ENCODE measurements at places on chromosomes 12 and 14.

GRCh38 chr12:53589423-53589822 lies 36.8 kb downstream of the ATF7 start:
- DNase-seq = no peak

- DNase-seq = no peak
Measured at GRCh38 chr12:4417455-4417854, 28.2 kb downstream of the FGF6 start.

GRCh38 chr14:99118946-99119345 lies 153.1 kb downstream of the BCL11B start:
- DNase-seq = no peak

GRCh38 chr12:109771746-109772621 lies 58.4 kb downstream of the FAM222A start:
- DNase-seq = no peak

GRCh38 chr12:65392491-65392890 lies 114.0 kb downstream of the MSRB3 start:
- DNase-seq = no peak

GRCh38 chr14:80572666-80573065 lies 361.4 kb upstream of the DIO2 start:
- DNase-seq = no peak

GRCh38 chr14:35072226-35072625 lies 26.2 kb downstream of the FAM177A1 start:
- DNase-seq = no peak

DNA sequence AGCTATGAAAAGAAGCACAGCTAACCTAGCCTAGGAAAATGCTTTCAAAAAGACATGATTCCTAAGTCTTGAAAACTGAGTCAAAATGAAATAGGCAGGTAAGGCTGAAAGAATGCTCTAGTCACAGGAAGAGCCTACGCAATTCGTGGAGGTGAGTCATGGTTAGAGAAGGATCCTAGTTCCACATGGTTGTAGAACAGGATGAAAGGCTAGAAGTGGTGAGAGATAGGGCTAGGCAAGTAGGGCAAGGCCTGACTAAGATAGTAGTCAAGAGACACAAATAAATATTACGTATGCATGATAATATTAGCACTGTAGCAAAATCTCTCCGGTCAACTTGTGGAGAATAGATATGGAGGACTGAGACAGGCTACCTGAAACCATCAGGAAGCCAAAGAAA lies 47.2 kb downstream of the PLCZ1 start:
- DNase-seq = peak; percentile 53

DNA sequence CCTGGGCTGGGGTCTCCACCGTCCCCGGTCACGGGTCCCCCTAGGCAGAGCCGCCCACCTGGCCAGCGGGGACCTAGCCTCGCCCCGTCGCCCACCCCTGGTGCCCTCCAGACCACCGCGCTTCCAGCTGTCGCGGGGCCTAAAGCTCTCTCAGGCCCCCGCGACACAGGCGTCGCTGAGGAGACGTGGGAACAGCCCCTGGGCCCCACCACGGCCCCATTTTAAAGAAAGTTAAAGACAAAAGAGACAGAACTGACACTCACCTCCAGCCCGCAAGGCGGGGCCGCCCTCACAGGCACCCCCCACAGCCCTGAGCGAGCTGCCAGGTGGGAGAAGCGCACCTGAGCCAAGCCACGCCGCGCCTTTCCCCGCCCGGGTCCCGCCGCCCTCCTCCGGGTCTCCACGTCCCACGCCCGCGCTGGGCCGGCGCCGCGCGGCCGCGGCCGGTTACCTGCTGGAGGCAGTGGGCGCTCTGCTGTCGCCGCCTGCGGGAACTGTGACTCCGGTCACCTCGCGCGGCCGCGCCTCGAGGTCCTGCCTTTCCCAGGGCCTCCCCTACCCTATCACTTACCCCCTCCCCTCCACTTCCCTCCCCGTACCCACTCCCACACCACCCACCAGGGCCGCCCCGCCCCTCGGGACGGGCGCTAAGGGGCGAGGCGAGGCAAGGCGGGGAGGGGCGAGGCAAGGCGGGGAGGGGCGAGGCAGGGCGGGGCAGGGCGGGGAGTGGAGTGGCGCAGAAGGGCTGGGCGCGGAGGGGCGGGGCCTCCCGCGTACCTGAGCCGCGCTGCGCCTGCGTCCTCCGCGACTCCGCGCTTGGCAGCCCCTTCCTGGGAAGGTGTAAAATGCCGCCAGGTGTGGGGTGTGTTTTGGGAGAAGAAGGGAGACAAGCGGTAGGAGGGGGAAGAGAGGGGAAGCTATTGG lies 31.2 kb downstream of the TC2N start:
- peak; percentile 26 for DNase-seq

- DNase-seq = no peak
Measured at GRCh38 chr14:23183158-23183470, 346 bp downstream of the SLC7A8 start.

- DNase-seq = no peak
Measured at GRCh38 chr14:29630566-29631160, 297.0 kb downstream of the PRKD1 start.

DNA sequence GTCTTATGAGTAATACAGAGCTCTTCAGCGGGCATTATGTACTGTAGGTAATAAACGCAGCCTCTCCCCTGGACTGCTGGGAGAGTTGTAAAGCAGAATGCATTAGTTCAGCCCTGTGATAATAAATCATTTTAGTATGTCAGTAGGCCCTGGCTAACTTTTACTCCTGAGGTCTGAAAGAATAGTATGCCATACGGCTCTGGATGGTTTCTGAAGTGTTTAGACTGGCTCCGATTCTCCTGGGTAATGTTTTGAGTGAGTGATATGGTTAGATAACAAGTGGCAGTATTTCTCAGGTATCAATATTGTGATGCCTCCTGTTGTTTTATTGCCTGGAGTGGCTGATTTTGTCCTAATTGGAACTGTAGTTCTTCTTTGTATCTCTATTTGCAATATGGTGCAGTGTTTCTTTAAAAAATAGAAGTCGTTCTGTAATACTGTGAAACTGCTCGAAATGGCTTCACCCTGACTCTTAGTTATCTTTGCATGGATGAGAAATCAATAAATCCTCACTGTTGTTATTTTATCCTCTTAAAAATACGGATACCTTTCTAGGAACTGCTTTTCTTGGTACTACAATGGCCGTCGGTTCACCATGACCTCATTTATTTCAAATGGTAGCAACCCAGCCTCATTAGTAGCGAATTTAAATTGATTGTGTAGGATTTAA lies 100.2 kb downstream of the PDZRN4 start:
- no peak for DNase-seq

- DNase-seq = no peak
Measured at GRCh38 chr12:124995200-124995961, 1.9 kb downstream of the BRI3BP start.

GRCh38 chr12:117034249-117034648 lies 65.0 kb downstream of the TESC start:
- no peak for DNase-seq

GRCh38 chr14:22131749-22132476 lies 457.1 kb downstream of the DAD1 start:
- no peak for DNase-seq

- DNase-seq = peak; percentile 57
Measured at GRCh38 chr12:89461649-89462612, 62.7 kb downstream of the GALNT4 start.

DNA sequence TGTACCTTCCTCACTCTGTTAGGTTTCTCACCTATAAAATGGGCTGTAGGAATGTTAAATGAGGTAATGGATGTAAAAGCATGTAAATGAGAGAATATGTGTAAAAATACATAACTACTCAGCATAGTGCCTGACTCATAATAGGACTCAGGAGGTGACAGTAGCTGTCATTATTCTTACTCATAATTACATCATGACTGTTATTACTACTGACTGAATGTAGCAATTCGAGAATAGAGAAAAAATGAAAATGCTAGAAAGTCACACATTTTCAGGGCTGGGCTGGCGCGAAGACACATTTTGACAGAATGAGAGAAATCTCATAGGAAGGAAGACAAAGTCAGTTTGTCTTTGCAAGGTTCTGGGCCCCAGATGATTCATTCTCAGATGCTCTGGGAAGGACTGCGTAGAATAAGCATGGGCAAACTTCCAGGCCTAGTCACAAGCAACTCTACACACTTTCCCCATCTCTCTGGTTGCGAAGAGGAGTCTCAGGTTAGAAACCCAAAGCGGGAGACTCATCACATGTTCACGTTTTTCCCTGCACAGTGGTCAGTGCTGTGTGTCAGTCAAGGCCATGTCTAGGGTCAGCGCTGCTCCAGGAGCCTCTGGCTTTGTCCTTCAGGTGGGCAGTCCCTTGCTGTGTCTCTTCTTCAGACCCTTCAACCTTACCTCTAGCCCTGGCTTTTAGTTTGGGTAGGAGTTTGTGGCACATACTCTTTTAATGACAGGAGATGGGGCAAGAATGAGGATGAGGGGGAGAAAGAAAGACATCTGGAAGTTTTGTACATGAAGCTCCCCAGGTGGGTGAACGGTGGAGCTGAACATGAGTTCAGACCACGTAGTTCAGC lies 8.4 kb downstream of the GPRC5A start:
- peak; percentile 67 for DNase-seq

GRCh38 chr14:96160076-96160912 lies 44.3 kb upstream of the BDKRB2 start:
- DNase-seq = no peak

- no peak for DNase-seq
Measured at GRCh38 chr12:19630536-19630935, 191.2 kb downstream of the AEBP2 start.

GRCh38 chr14:101174522-101174838 lies 271.0 kb upstream of the RTL1 start:
- DNase-seq = peak; percentile 1

DNA sequence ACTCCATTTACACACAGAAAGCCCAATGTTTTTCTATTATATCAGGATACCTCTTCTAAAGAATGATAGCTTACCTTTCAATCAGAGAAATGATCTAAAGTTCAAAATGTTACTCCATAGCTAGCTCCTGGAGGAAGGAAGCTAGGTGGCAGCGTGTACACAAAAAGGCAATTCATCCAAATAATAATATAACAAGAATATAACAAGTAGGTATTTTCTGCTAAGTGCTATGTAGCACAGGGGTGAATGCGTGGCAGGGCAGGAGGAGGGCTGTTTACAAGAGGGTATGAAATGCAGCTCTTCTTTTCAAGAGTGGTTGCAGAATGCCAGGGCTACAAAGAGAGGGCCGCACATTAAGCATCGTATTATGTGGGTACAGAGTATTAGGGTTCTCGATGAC lies 663 bp upstream of the SNAPC1 start:
- no peak for DNase-seq

GRCh38 chr12:124184456-124184855 lies 110.4 kb upstream of the RFLNA start:
- no peak for DNase-seq

DNA sequence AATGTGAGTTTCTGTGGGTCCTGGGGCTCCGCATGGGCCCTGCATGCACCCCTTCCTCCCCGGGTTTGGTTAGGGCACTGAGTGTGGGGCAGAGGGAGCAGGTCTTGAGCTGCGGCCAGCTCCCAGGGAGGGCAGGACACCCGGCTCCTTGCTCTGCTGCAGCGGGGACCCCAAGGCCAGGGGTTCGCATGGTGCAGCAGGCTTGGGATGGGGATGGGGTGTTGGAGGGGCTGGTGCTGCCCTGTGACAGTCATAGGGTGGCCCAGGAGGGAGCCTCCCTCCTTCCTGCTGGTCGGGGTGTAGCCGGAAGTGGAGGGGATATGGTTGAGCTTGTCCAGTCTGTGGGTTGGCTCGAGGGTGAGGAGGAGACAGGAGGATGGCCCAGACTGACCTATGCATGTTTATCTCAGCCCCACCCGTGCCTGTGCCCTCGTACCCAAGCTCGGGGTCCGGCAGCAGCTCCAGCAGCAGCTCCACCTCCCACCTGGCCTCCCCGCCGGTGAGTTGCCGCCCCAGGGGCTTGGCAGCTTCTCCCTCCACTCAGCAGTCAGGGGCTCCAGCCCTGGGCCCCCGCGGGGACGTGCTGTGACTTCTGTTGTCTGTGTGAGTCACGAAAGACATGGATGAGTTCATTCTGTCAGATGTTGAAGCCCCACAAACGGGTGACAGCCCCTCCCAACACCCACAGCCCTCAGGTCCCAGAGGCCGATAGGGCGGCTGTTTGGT lies 16.0 kb downstream of the ULK1 start:
- DNase-seq = no peak

DNA sequence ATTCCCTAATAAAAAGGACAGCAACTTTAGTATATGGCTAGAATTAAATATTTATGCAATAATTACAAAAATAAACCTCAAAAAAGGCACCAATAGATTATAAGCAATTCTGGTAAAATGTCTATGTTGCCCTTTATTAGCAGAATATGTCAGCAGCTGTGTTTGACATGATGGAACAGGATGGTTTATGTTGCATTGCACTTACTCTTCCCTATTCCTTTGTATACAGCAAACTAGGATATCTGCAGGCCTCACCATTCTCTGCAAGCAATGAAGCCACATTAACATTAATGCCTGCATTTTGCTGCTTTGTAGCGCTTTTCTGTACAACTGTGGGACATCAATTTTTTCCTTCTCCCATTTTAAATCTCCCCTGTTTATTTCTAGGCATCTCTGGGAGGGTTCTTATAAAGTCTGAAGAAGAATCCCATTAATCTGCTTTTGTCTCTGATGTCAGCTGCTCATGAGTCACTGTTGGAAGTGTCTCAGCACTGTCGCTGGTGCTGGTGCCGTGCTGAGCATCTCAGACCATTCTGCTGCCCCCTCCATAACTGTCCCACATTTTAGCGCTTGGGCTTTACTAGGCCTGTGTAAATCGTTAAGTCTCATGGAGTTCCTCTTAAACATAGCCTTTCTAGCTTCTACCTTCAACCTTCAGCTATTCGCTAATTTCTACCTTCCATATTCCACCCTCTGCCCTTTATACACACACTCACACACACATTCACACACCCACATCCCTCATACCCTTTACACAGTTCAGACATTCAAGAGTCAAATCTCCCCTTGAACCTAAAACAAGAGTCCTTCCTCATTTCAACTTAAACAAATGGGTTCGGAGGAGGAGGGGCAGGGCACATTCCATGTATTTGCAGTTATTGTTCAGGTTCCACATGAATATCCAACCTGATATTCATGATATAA lies 64.4 kb upstream of the TRHDE start:
- DNase-seq = no peak

- DNase-seq = no peak
Measured at GRCh38 chr14:72547999-72548398, 345.9 kb downstream of the DPF3 start.

DNA sequence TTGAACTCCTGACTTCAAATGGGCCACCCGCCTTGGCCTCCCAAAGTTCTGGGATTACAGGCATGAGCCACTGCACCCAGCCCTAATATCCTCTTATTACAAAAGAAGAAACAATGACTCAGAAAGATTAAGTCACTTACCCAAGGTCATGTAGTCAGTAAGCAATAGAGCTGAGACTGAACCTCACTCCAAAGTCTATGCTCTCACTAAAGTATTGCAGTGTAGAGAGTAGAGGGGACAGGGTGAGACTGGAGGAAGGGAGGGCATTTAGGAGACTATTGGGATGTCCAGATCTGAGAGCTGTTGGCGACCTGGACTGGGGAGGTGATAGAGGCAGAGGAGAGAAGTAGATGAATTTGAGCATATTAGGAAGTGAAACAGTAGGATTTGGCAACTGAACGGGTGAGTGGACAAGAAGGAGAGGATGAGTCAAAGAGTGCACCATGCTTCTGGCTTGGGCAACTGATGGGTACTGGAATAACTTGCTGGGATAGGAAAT lies 11.8 kb downstream of the P2RX7 start:
- peak; percentile 21 for DNase-seq

GRCh38 chr12:48977290-48978281 lies 536 bp upstream of the WNT1 start:
- DNase-seq = peak; percentile 85

GRCh38 chr14:89254166-89254909 lies 162.7 kb downstream of the FOXN3 start:
- DNase-seq = no peak
